ENCODE measurements at places on chromosomes 7 and 10.
A peak's percentile ranks its signal among the peaks of the same experiment; 100 is the strongest.

- no peak for DNase-seq
These were observed 88.0 kb upstream of the ZMIZ1 start for GRCh38 chr10:78980815-78981214.

DNA sequence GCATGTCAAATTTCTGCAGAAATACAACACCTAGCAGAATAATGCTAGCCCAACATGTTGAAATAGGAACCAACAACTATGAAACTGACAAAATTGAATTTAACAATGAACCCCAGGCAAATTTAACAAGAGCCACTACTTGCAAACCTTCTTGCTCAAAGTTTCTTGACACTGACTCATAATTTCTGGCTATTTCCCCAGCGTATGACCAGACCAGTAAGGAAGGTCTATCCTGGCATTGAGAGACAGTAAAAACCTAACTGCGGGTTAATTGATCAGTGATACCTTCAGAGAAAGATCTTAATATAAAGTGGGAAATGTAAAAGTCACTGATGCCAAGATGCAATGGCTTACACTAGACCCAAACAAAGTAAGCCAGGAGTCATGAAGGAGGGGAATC, 510.1 kb downstream of the ARL4A start:
- no peak for DNase-seq

- no peak for DNase-seq
These were observed 98.6 kb downstream of the SLC16A9 start for GRCh38 chr10:59611048-59611447.

DNA sequence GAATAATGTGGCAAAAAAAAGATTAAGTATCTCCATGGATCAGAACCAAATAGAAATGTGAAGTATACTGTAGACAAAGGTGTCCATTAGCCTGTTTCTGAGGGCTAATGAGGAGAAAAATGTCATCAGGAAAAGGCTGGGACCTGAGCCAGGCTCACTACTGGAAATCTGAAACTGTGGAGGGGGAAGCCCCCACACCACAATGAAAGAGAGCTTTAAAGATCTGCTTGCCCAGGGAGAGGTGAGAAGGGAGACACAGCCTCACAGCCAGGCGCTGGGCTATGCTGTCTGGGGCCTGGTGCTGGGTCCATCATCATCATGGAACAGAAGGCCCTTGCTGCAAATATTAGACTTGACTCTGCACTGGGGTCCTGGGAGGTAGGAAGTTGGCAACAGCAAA, 90.4 kb downstream of the OSBPL3 start:
- no peak for DNase-seq

GRCh38 chr7:22025983-22026382, 80.3 kb upstream of the CDCA7L start:
- no peak for DNase-seq

DNA sequence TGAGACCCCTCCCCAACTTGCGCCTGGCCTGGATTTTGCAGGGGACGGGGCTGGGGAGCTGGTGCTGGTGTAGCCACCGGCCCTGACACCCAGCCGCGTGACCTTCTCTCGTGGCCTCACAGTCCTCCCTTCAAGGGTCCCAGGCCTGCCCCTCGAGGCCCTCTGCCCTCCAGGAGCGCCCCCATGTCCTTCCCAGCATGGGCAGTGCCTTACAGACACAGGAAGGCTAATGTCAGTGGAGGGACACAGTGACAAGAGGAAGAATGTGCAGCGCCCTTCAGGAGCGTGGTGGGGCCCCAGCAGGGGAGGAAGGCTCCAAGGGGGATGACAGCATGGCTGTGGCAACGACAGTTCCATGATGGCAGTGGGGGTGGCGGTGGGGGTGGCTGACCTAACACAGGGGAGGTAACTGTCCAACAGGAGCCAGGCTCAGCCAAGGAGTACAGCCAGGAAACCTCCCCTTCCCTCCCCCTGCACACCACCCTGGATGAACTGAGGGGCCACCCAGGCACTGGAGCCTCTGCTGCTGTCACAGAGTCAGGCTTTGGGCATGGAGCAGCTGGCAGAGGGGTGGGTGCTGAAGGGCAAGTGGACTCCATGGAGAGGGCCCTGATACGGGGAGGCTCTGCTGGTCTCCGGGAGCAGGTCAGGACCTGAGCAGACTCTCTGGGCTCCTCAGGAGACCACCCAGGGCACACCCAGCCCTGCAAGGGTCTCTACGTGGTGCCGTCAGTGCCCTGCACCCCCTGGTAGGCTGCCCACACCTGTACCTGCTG, 76.0 kb upstream of the RET start:
- peak; percentile 9 for DNase-seq

DNA sequence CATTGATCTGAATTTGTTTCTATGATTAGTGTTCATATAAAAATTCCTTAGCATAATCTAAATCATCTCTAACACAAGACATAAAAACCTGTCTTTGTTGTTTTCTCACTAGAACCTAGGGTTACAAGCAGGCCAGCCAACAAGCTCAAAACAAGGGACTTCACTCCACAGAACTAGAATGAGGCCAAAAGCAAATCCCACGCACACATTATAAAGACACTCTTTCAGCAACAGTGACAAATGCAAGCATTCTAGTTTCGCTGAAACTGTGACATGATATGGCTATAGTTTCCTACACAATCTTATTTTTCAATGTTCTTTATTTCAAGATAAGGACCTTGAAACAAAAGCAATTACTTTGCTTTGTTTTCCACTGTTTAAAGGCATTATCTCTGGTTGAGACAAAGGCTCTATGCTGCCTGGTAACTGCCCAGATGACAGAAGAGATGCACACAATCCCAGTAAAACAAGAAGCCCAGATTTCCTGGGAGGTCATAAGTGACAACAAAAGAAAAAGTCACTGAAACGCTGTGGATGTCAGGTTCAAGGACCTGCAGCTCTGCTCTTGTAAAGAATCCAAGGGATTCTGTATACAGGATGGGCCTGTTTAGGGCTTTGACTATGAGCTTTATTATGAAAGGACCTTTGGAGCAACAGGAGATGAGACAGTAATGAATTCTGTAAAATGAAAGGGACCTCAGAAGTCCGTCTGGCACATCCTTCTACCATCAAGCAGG, 105.3 kb downstream of the SORCS1 start:
- no peak for DNase-seq

DNA sequence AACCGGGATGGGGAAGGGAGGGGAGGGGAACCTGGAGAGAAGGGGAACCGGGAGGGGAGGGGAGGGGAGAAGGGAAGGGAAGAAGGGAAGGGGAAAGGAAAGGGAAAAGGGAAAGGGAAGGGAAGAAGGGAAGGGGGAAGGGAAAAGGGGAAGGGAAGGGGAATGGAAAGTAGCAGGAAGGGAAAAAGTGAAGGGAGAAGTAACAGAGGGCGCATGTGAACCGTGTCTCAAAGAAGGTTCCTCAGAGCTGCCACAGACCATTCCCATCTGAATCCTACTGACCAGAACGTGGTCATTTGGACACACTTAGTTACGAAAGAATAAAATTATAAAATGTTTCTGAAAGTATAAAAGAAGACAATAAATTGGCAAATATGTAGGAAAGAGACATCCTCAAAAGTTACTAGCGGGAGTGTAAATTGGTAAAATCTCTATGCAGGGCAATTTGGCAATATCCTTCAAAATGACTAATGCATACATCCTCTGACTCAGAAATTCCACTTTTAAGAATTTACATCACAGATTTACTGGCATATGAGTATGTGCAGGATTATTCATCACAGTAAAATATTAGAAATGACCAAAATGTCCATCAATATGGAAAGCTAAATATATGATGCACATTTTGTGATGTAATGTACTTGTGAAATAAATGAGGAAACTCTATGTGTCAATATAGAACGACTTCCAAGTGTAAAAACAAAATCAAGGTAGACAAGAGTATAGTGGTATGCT, 12.9 kb downstream of the C10orf67 start:
- DNase-seq = no peak

DNA sequence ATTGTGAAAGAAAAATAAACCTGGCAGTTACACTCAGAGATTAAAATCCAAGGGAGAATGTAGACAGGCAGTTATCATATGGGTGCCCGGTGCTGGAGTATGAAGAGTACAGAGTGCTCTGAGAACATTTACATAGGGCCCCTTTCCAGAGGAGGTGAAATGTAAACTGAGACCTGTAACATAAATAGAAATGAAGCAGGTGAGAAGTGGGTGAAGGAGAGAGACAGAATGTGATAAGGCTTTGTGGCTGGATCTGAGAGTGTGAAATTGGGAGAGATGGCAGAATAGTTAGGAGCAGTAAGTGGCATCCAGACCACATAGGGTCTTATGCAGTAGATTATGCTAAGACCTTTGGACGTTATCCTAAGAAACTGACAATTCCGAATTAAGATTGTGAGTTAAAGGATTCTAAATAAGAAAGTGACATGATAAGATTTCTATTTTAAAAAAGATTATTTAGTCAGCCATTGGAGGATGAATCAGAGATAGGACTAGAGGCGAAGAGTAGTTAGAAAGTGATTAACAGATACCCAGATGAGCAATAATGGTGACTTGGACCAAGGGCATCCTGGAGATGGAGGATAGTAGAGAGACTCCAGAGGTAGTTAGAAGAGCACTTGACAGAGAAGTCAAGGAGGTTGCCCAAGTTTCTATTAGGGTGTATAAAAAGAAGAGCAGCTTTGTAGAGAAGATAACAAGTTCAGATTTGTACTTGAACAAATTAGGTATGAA, 36.7 kb downstream of the DNAH11 start:
- DNase-seq = no peak

DNA sequence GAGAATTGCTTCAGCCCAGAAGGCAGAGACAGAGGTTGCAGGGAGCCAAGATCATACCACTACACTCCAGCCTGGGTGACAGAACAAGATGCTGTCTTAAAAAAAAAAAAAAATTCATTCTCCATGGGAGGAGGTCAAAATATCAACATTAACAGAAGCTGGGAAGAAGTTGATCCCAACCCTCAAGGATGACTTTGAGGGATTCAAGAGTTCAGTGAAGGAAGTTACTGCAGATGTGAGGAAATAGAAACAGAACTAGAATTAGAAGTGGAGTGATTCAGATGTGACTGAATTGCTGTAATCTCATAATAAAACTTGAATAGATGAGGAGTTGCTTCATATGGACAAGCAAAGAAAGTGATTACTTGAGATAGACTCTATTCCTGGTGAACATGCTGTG, 19.7 kb upstream of the RPEL1 start:
- no peak for DNase-seq

DNA sequence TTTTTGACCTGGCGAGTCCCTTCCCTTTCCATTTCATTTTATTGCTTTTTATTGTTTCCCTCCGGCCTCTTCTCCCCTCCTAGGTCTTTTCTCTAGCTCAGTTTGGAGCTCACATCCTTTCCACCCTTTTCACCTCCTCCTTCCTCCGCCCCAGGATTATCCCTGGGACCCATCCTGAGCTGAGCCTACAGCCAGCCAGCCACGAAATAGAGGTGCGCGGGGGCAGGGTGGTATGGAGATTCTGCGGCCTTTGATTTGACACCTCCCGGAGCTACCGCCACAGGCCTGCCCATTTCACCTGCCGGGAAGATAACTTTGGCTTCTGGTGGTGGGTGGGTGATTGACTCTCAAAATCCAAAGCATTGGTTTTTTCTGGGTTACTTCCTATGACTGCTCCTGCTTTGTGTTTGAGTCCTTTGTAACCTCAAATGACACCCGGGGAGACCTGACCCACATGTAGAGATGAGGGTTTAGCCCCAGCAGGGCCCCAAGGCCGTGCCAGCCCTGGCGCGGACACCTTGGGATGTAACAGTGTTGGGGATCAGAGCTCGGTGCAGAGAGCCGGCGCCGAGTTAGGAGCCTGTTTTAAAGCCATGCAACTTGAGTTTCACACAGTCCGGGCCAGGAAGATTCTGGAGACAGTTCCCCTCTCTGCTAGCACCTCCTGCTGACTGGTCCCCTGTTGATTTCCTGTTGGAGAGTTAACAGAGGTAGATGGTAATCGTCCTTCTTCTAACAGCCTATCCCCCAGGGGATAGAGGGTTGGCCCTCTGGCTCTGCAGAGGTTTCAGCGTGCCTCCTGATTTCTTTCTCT, 1.5 kb downstream of the DUSP5 start:
- peak; percentile 48 for DNase-seq

- peak; percentile 75 for DNase-seq
These were observed 21.4 kb downstream of the LAT2 start for GRCh38 chr7:74231232-74231590.

DNA sequence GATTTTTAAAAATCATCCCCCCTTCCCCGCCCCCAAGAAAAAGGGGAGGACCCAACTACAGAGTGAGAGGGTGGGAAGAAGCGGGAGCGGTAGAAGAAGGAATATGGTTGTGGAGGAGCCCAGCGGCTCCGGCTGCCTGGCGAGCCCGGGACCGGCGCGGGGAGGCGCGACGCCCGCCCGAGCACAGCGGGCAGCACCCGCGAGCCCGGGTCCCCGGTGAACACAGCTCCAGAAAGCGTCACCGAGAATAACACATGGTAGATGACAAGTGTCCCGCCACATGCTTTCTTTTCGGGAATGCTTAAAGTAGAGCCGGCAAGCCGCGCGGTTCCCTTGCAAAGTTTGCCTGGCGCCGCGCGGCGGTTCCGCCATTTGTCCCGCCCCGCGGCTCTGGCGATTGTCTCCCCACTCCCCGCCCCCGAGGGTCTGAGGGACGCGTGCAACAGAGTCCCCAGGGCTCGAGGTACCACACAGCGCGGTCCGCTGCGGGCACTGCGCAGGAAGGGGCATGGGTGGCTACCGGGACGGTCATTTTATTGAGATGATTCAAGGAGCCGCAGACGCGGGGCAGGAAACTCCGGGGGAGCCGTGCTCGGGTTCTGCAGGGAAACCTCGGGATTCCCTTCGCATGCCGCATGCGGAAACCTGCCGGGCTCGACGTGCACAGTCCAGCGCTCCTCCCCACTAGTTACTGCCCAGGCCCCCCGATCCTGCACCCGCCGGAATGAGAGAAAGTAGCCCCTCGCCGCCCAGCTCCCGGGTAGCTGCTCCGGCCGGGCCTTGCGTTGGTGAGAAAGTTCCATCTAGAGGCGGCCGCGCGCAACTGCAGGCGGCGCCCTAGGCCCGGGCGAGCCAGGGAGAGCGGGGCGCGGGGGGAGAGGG, 781 bp upstream of the GRM8 start:
- peak; percentile 77 for DNase-seq

GRCh38 chr7:151827620-151828019, 49.3 kb downstream of the PRKAG2 start:
- DNase-seq = no peak

DNA sequence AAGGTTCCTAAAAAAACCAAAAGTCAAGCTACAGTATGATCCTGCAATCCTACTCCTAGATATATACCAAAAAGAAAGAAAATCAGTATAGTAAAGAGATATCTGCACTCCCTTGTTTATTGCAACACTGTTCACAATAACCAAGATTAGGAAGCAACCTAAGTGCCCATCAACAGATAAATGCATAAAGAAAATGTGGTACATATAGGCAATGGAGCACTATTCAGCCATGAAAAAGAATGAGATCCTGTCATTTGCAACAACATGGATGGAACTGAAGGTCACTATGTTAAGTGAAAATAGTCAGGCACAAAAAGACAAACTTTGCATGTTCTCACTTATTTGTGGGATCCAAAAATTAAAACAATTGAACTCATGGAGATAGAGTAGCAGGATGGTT, 1159.5 kb upstream of the AUTS2 start:
- no peak for DNase-seq

Measured in GM10248 (cell line).